ENCODE measurements at places on chromosomes 16 and 17.
A peak's percentile ranks its signal among the peaks of the same experiment; 100 is the strongest.

GRCh38 chr17:82396601-82397435 is 21.3 kb upstream of the HEXD start:
- no peak for DNase-seq

- no peak for DNase-seq
Observed at GRCh38 chr17:34382621-34383124, 19.6 kb upstream of the CCL1 start.

GRCh38 chr17:8470447-8471047 is 34.9 kb downstream of the NDEL1 start:
- peak; percentile 46 for DNase-seq

GRCh38 chr17:17347234-17347955 is 44.2 kb downstream of the NT5M start:
- no peak for DNase-seq

DNA sequence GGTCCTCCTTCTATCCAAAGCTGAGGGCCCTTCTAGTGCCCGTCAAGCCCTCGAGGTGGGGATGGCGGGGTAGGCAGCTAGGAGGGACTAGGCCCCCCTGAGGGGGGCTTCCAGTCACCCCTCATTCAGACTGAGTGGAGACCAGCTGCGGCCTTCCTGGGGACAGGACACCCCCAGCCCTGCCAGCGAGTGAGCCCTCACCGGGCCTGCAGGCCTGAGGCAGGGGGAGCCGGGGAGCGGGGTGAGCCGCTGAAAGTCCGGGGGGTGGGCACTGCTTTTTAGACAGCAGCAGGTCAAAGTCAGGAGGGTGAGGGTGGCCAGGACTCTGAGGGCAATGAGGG is 8.7 kb upstream of the KREMEN2 start:
- DNase-seq = no peak

DNA sequence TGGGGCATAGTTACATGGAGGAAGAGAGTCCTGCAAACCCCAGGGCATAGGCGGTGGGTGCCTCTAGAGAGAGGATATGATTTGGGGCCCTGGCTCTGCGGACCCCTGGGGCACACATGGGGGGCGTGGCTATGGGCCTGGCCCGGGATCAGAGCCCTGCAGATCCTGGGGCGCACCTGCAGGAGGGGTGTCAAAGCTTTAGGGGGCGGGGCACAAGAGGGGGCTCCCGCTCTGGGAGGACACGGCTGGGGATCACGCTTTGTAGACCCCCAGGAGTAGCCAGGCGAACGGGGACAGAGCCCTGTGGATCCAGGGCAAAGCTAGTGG is 497 bp downstream of the BCL7C start:
- no peak for DNase-seq

DNA sequence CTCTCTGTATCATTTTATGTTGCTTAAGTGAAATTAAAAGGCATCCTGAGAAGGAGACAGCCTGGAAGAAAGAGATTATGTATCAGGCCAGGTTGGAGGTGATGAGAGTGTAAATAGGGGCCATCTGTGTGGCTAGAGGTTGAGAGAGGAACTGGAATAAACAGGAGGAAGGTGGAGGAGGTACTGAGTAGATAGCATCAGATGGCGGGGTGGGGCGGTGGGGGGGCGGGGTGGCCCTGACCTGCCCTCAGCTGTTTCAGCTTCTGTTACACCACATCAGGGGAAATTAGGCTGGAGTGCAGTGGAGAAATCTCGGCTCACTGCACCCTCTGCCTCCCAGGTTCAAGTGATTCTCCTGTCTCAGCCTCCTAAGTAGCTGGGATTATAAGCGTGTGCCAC is 6.9 kb upstream of the KCNG4 start:
- DNase-seq = no peak

DNA sequence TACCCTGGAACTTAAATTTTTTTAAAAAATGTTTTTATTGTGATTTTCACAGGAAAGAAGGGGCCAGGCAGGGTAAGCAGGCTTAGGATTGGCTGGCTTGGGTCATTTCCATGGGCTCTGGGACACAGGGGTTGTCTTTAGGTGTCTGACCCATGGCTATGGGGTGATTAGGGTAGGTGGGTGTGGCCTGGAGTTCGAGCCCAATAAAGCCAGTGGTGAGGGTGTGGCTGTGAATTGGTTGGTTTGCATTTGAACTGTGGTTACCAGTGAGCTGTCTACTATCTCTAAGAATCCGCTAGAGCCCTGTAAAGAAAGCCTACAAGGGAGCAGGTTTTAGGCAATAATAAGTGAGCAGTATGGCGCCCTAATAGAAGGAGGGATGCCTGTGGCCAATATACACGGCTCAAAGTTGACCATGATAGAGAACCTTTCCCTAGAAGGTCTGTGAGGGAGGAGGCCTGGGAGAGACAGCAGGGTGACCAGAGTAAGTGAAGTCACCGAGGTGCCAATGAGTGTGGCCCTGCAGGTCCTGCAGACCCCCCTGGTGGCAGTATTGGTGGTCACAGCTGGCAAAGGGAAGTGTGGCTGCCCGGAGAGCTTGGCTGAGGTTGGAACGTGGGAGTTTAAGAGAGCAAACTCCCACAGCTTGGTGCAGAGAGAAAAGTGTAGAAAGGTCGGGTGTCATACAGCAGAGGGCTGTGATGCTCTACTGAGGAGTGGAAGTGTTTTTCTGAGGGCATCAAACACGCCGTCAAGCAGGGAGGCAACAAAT is 454.0 kb downstream of the WWOX start:
- DNase-seq = no peak

DNA sequence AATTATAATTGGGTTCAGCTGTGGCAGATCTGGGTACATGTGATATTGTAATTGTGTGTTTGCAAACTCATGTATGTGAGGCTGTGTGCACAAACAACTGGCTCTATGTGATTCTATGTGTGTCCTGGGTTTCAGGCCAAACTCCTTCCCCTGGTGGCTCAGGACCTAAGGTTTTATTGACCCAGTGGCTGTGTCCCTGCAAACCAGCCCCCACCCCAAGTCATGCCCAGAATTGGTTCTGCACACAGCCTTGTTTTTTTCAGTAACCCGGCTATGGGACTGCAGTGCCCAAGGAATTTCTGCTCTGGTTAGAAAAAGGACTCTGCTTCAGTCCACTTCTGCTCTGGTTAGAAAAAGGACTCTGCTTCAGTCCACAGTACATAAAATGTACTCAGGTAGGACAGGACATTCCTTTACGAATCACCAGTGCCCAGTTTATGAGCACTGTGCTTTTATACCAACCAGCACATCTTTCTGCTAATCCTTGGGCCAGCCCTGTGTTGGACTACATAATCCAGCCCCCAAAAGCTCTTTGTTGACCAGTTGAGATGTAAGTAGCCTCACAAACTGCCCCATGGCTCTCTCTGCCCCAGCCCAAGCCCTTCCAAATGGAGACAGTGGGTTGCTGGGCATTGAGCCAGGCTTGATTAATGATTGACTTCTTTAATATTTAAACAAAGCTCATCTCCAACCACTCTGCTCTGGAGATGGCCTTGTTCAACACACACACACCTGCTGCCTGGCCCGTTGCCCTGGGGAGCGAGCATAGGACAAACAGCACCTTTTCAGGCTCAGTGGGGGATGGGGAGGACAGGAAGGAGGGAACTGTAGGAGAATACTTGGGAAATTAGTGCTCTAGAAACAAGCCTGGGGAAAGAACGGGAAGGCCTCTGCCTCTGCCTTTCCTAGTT is 2.9 kb upstream of the KCNH6 start:
- DNase-seq = peak; percentile 52

Measured in NCI-H2107 (cell line).